NCI-H1694 treated with DMSO at 0.1 percent for 48 hours (cell line): ENCODE measurements at places on chromosomes 1 and 21.
A peak's percentile ranks its signal among the peaks of the same experiment; 100 is the strongest.

DNA sequence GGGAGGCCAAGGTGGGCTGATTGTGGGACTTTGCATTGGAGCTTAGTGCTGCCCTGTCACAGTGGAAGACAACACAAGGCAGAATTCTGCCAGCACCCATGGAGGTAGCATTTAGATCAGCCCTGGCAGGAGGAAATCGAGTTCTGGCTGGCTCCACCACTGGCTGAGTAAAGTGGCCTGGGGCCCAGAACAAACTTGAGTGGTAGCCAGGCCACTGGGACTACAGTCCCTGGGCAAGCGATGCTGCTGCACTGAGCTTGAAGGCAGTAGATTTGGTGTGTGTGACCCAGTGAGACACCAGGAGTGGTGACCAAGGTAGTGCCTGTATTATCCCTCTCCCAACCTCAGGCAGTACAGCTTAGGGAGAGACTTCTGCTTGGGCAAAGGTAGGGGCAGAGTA lies 22.5 kb upstream of the UHMK1 start:
- DNase-seq = no peak

- DNase-seq = peak; percentile 24
Observed at GRCh38 chr1:147598621-147599361, 57.5 kb downstream of the BCL9 start.

DNA sequence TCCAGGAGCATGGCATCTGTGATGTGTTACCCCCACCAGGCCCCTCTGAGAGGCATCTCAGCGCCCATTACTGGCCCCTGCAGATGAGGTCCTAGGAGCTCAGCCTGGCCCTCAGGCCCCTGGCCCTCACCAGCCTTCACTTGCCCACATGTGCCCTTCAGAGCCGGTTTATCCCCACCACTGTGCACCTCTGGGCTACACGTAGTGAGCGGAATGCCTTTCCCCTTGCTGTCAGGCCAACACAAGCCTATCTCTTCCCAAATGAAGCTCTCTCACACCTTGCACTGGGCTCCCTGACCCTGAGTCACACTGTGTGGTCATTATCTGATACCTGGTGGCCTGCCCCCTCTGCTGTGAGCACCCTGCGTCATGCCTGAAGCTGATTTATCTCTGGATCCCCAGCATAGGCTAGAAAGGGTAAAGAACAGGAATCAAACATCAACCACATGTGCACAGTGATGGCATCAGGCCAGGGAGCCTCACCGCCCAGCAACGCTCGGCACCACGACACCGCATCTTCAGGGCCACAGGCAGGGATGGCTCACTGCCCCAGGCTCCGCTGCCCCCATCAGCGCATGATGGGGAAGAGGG lies 49.1 kb downstream of the GLIS1 start:
- DNase-seq = no peak

DNA sequence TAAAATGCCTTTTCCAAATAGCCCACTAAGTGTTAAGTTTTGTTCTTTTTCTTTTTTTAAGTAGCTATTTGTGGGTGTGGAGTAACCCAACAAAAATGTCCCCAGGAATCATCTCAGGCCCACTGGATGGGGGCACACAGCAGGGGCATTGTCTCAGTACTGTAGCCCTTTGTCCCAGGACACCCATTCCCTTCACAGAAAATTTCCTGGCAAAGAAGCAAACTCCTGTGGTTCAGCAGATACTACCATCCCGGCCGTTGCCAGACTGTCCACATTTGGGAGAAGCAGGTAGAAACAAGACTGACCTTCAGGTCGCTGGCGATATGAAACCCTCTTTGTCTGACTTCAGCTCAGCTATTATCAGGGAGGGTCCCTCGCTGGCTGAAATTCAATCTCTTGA lies 23.7 kb upstream of the SRRM1 start:
- DNase-seq = no peak

DNA sequence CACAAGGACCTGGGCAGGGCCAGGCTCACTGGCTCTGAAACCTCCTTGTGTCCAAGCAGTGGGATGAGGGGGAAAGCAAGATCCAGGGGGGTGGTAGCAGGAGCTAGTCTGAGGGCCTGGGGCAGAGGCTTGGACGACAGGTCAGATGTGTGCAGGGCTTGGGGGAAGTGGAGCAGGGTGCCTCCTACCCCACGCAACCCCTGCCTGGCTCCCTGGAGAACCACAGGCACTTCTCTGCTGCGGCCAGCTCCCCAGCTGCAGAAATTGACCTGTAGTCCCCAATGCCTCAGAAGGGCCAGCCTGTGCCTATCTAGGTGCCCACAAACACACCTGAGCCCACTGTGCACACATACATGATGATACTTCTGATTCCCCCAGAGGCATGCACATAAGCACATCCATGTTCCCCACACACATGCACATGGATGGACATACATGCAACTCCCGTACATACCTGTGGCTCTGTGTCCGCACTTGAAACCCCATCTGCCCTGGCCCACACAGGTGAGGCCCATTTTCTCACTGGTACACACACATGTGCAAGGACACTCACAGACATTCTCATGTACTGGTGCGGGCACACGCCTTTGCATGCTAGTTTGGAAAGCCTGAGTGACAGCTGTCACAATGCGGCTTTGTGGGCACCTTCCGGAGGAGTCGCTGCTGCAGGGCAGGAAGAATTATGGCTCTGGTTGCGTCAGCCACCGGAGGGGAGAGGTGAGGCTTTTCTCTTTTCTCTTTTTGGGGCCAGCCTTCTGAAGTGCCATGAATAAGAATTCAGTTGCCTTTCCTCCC lies 247.2 kb upstream of the CSF3R start:
- no peak for DNase-seq

- DNase-seq = no peak
Observed at GRCh38 chr1:182674346-182675246, 9.8 kb downstream of the RGS8 start.

DNA sequence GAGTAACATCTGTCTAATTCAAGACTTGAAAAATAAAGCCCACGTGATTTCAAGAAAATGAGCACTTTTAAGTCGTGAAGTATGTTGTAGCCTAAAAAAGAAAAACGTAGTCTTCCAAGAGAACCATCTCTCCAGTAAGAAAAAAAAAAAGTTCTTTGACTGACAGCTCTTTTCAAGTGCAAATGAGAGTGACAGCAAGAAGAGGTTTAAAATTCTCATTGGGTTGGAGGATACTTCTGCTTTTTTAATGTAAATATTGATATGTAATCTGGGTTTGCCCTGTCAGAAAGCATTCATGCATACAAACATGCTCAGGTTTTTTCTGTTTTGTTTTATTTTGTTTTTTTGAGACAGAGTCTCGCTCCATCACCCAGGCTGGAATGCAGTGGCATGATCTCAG lies 32.3 kb upstream of the PRDM2 start:
- DNase-seq = no peak
